ENCODE measurements at places on chromosomes 6 and 20.

DNA sequence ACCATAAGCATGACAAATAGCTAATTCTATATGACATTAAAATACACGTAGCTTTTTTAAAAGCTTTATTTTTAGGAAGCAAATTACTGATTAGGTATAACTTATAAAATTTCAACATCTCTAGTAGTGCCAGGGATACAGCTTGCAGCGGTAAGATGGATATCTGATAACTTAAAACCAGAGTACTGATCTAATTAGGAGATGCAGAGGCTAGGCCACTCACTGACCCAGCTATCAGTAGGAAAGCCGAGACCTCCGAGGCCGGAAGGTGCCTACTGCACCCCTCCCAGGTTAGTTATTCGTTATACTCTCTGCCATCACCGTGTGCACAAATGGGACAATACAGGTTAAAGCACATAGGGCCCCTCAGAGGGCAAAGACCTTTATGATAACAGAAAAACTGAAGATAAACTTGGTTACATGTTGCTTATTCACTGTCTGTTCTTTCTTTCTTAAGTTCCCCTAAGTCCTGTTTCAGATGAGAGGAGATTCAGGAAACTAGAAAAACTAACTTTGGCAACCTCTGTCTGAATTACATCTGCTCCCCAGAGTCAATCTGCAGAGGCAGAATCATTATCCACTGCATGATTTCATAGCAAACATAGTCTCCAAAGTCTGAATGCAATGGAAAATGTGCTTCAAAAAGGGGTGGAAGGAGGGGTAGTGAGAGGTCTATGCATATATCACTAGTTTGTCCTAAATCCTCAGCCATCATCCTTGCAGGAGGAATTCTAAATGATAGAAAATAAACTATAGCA lies 60.8 kb downstream of the RIPOR2 start:
- DNase-seq = no peak

GRCh38 chr20:37986873-37987601 lies 46.2 kb downstream of the TTI1 start:
- no peak for DNase-seq

- no peak for DNase-seq
These were observed 18.3 kb downstream of the AGPAT4 start for GRCh38 chr6:161255518-161255917.

DNA sequence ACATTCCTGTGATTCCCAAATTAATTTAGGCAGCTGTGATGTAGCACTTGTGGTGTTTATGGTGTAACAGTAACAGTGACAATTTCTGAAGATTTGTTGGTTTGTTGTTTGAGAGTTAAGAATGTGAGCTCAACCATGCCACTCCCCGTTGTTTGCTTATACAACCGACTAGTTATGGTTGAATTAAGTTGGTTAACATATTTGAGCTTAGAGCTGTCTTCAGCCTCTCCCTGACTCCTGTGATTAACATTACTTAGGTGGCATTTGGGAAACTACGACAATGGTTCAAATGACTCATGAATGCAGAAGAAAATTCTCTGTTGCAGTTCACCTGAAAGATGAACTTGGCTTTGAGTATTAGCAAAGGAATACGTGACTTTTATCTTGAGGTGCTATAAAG lies 35.9 kb upstream of the PRL start:
- DNase-seq = no peak

DNA sequence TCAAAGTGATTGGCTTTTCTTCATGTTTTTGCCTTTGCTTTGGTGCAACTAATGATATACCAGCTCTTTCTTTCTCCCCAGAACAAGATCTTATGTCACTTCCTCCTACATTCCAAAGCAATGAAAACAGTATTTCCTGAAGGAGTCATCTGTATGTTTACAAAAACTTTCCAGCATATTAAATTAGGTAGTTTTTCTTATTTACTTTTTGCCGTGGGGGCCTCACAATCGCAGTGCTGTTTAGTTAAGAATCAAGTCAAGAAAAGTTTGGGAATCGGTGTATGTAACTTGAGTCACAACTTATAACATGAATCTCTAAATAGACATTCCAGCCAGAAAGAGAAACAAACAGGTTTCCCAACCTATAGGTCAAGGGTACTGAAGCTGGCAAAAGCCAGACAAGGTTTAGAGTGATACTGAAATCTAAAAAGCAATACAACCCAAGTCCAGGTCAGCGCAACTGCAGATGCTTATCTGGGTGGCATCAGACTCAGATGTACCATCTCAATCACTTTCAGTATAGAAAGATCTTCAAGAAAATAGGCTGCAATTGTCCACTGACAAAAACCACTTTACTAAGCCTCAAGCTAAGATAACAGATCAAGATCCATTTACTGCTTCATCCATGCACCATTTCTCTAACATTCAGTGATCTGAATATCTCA lies 63.6 kb downstream of the IPCEF1 start:
- no peak for DNase-seq

- no peak for DNase-seq
These were observed 113.9 kb downstream of the PTPRK start for GRCh38 chr6:128406453-128406852.

DNA sequence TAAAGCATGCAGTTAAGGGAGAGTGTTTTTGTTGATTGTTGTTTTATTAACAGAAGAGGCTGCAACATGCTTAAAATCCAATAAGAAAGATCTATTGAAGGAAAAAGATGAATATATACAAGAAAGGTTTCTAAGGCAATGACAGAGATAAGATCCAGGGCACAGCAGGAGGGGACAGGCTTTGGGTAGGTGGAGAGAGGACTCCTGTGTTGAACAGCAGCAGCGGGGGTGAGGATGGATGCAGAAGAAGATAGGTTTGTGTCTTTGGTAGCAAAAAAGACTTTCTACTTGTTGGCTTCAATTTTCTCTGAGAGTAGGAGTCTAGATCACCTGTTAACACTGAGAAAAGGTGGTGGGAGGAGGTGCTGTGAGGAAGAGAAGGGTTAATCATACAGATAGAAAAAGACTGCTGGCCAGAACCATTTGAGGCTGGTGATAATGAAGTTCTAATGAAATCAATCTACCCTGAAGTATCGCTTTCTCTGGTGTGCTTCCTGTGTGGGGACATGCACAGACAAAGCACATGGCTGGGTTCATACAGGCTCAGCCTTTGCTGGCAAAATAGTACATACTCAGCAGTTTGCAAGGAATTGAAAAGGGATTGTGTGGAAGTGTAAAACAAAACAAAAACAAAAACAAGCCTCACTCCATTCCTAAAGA lies 17.2 kb upstream of the DST start:
- peak; percentile 35 for DNase-seq

- DNase-seq = no peak
These were observed 515.4 kb upstream of the PTCHD4 start for GRCh38 chr6:48626421-48626820.

- DNase-seq = no peak
These were observed 269.7 kb downstream of the PRL start for GRCh38 chr6:22027040-22027725.

- DNase-seq = peak; percentile 26
These were observed 70.8 kb upstream of the RIPOR2 start for GRCh38 chr6:25006565-25007001.
